ENCODE measurements at places on chromosomes 11 and 22. TPM values are rescaled to one million over a fixed set of nuclear protein-coding genes. Genes with fewer than 3 reads are reported as not detected.

Gene AQP11
- 0.14 TPM for total RNA-seq

Gene IGLL1
- total RNA-seq: not detected

Gene FAM181B
- total RNA-seq: 0.67 TPM

Gene MS4A4A
- 72.0 TPM for total RNA-seq

Gene MS4A12
- not detected for total RNA-seq

Gene TRPM5
- not detected for total RNA-seq

Gene WT1
- total RNA-seq: 1.4 TPM

Gene SCGB1C1
- not detected for total RNA-seq

Gene MS4A8
- total RNA-seq: not detected

Gene TMEM45B
- not detected for total RNA-seq

Gene XKR3
- not detected for total RNA-seq

Gene FXYD6
- total RNA-seq: 107 TPM

Gene HBE1
- total RNA-seq: not detected

Gene OR6T1
- not detected for total RNA-seq

Gene RIC8A
- 87.5 TPM for total RNA-seq

Gene MUC15
- not detected for total RNA-seq
